ENCODE measurements at places on chromosomes 2 and 18.

GRCh38 chr2:171522052-171522787, at the start of gene CYBRD1:
CYBRD1 (plus strand) TSS chr2:171522474; CDS start chr2:171522546, 72 bp downstream.
- DNase-seq = peak; percentile 73

DNA sequence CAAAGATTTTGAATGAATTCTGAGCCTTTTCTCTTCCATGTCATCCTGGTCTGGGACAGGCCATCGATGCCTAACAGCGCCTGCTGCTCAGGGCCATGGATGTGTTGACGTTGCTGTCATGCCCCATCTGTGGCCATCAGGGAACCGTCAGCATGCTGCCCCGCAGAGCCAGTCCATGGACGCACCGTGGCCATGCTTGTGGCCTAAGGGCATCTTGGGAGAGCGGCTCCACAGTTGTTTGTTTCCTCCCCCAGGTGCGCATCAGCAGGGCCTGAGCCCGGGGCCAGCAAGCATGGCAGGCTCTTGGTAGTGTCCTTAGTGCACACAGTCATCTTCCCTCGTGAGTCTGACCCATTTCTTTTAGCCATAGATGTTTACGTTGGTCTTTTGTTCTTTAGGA, 142.7 kb downstream of the VAPA start:
- no peak for DNase-seq

DNA sequence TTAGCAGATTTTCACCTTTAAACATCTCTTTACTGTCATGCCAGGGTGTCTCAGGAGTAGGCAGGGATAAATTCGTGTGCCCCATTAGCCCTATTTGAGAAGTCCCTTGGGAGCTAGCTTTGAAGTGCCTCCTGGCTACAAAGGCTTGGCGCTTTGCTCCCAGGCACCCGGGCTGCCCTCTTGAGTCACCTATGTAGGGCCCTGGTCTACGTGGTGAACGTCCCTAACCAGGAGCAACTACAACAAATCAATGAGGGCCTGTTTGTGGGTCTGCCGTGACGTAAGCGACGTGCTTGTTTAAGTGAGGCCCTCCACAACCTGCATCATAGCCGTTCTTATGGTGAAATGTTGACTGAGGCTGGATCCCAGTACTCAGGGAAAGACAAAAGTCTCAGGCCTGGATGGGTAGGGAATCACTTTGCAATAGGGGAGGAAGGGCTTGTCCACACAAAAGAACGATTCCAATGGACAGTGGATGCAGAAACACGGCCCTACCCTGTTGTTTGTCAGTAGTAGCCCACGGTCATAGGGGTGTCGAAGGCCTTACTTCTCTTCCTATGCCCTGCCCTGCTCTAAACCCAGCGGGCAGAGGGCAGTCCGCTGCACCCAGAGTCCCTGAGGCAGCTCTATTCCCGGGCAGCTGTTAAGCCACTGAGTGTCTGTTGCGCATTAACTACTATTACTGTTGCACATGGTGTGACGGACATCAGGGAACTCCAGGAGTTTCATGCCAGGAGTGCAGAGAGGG, 93.9 kb downstream of the INHBB start:
- no peak for DNase-seq

GRCh38 chr2:10709290-10709939, 12.0 kb upstream of the ATP6V1C2 start:
- DNase-seq = no peak

DNA sequence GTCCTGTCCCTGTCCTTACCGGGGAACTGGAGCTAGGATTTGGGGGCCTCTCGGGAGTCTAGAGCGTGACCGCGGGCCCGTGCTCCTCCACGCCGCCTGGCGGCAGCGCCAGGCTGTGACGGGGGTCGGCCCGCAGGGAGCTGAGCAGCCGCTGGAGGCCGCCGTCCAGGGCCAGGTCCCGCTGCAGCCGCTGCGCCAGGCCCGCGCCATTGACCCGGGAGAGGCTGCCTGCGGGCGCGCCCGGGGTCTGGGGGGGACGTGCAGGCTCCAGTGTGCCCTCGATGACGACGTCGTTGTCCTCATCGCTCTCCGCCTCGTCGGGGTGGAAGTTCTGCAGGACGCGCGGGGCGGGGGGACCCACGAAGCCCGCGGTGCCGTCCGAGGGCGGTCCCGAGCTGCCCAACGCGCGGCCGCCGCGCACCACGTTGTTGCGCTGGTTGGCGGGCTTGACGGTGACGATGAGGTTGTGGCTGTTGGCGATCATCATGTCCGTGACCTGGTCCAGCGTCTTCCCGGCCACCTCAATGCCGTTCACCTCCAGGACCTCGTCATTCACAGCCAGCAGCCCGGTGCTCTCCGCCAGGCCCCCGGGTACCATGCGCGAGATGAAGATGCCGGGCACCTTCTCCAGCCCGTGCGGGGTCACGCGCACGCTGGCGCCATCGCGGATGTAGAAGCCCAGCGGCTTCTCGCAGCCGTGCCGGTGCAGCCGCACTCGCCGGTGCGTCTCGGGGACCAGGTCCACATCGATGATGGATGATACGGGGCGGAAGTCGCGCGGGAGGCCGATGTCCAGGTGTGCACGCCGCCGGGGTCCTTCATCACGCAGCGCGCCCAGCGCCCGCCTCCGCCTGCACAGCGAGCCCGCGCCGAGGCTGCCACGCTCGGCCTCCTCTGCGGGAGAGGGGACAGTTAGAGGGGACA, 50.9 kb downstream of the ADNP2 start:
- DNase-seq = peak; percentile 14

GRCh38 chr2:174246944-174247381, 1.4 kb downstream of the OLA1 start:
- no peak for DNase-seq

DNA sequence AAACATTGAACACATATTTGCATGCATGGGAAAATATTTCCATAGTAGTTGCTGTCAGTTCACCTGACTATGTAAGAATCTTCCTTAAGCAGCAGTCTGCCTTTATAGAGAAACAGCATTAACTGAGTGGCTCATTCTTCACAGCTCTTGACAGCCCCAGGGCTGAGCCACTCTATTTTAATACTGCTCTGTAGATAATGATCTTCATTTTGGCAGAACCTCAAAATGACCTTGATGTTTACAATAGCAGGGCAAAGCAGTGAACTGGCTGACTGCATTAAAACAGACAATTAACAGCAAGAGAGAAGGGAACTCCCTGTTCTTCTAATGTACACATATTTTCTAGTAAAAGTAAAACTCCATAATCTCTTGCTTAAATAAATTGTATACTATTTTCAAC, 580.6 kb upstream of the SOX11 start:
- DNase-seq = no peak

Measured in inflammatory macrophage (primary cell).